ENCODE measurements at places on chromosomes 3 and 15.

GRCh38 chr3:174355505-174355904, 503.6 kb upstream of the NAALADL2 start:
- no peak for DNase-seq

DNA sequence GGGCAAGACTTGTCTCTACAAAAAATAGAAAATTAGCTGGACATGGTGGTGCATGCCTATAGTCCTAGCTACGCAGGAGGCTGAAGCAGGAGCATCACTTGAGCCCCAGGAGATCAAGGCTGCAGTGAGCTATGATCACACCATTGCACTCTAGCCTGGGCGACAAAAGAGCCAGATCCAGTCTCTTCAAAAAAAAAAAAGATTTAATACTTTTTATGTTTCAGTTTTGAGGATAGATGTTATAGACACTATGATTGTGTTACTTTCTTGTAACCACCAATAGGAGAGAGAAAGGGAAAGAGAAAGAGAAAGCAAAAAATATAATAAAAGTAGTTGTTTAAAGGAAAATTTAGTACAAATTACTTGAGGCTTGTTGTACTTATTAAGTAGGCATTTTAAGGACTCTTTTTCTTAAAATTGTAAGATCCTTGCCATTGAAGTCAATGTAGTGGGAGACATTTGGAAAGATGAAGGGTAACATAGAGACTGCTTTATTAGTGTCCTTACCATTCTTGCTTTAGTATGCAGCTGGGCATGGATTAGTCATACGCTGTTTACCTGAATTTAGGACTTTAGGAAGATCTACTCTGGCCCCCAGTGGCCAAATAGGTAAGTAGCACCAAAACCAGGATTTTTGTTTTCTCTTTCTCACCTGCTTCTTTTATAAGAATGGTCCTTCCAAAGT, 35.1 kb upstream of the ZDHHC23 start:
- DNase-seq, result no peak

DNA sequence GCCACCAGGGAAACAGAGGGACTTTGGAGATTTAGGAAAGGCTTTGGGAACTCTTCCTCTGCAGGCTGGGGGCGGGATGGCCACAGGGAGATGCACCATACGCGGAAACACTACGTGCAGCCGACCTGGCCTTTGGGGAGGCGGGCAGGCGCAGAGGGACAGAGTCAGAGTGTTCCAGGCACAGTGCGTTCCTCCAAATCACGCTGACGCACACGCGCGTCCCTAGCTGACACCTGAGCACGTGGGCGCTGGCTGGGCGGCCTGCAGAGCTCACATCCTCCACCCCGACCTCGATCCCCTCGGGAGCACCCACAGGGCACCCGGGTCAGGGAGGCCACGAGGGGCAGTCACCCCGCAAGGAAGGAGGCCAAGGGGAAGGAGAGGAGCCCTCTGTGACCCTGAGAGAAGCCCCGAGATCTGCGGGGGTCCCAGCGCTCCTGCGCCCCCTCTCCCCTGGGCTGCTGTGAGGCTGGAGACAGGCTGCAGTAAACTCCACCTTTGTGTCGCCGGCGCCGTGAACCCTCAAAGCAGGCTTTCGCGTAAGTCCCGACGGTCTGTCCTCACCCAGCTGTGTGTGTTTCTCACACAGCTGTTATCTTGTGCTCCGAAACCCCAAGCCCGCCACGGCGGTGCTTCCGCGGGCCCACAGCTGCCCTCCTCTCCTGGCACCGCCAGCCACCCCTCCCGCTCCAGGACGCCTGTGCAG, 196.3 kb downstream of the OCA2 start:
- DNase-seq, result no peak

DNA sequence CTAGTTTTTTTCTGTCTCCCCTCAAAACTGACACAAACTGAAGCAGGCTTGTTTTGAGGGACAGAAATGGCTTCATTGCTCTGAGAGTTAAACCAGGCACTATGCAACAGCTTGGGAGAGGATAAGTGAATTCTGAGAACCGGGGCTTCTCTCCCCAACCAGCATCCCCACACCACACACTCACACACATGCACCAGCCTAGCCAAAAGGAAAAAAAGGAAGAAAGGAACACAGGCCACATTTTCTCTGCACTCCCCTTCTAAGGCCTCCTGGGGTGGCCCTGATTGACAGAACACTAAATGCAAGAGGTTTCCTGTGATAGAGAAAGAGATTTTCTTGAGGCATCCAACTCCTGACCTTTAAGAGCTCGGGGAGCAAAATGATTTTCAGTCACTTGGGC, 177.5 kb downstream of the TLE3 start:
- no peak for DNase-seq

GRCh38 chr15:81080996-81081395, 53.1 kb upstream of the CFAP161 start:
- DNase-seq, result no peak

DNA sequence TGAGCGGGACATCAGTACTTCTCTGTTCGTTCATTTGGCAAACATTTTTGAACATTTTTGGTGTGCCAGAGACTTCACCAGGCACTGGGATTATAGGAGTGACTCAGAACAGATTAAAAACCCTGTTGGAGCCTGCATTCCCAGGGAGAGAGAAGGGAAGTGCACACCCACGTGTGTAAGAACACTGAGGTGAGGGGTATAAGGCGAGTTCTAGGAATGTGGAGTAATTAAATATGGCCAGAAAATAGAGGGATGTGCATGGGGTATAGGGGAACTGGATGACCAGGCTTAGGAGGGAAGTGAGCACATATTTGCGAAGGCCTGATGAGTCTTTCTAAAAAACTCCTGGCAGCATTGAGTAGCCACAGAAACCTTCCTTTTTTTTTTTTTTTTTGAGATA, 401.2 kb upstream of the C2CD4B start:
- no peak for DNase-seq

Measured in substantia nigra (tissue), 51 donors.